Mesothelial cell of epicardium (in vitro differentiated cells): ENCODE measurements at places on chromosomes 5 and 9. TPM values are rescaled to one million over a fixed set of nuclear protein-coding genes. Genes with fewer than 3 reads are reported as not detected.

The QRFP gene
- not detected in 3 replicates for total RNA-seq

The SLC46A2 gene
- not detected in 3 replicates for total RNA-seq

The MEGF10 gene
- 2.8 to 4.1 TPM (median 3.0 TPM) in 3 replicates for total RNA-seq

The NRG2 gene
- total RNA-seq: 2.0 to 2.8 TPM (median 2.0 TPM) in 3 replicates

The SH3RF2 gene
- total RNA-seq: 2.2 to 3.2 TPM (median 2.5 TPM) in 3 replicates

The SPACA9 gene
- 5.5 to 5.8 TPM (median 5.7 TPM) in 3 replicates for total RNA-seq

The FBP1 gene
- total RNA-seq: 5.3 to 6.5 TPM (median 5.9 TPM) in 3 replicates
